Airway epithelial cell (primary cell): ENCODE measurements at places on chromosomes 4 and X. TPM values are rescaled to one million over a fixed set of nuclear protein-coding genes. Genes with fewer than 3 reads are reported as not detected.

The RIBC1 gene
- total RNA-seq = 0.74 and 1.5 TPM in 2 replicates

The SYP gene
- total RNA-seq = 0.14 and 0.51 TPM in 2 replicates

The XAGE3 gene
- total RNA-seq = not detected in 2 replicates

The MXRA5 gene
- 0.28 and 0.85 TPM in 2 replicates for total RNA-seq

The ATP7A gene
- total RNA-seq = 6.7 and 8.0 TPM in 2 replicates

The NLGN4X gene
- total RNA-seq = not detected in 2 replicates

The CCSER1 gene
- 1.4 TPM in 1 of 2 replicates, not detected in the other for total RNA-seq

The INTS6L gene
- total RNA-seq = 3.9 and 5.4 TPM in 2 replicates
